ENCODE measurements at places on chromosomes 12 and 14.

DNA sequence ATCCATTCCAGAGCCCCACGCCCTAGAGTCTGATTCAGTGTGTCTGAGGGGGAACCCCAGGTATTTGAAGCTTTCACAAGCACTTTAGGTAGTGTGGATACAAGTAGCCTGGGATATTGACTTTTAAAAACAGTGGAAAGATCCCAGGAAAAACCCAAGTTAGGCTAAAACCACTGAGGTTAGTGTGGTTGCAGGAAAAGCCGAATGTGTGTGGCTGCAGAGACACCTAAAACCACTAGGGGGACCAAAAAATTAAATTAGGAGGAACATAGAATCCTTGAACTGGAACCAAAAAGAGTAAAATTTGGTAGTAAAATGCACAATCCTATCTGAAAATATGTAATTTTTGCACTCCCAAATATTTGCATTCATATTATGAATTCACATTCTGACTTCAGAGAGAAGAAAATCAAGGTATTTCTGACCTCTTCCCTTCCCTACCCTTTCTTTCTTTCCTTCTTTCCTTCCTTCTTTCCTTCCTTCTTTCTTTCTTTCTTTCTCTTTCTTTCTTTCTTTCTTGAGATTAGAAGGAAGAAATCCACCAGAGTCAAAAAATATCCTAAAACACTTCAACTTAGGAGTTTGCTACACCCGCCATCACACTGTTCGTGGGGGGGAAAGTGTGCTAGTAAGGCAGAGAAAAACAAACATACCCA is 37.8 kb downstream of the SLCO1A2 start:
- DNase-seq: no peak

- peak; percentile 42 for DNase-seq
Observed at GRCh38 chr14:50542941-50543418, 10.6 kb upstream of the MAP4K5 start.

DNA sequence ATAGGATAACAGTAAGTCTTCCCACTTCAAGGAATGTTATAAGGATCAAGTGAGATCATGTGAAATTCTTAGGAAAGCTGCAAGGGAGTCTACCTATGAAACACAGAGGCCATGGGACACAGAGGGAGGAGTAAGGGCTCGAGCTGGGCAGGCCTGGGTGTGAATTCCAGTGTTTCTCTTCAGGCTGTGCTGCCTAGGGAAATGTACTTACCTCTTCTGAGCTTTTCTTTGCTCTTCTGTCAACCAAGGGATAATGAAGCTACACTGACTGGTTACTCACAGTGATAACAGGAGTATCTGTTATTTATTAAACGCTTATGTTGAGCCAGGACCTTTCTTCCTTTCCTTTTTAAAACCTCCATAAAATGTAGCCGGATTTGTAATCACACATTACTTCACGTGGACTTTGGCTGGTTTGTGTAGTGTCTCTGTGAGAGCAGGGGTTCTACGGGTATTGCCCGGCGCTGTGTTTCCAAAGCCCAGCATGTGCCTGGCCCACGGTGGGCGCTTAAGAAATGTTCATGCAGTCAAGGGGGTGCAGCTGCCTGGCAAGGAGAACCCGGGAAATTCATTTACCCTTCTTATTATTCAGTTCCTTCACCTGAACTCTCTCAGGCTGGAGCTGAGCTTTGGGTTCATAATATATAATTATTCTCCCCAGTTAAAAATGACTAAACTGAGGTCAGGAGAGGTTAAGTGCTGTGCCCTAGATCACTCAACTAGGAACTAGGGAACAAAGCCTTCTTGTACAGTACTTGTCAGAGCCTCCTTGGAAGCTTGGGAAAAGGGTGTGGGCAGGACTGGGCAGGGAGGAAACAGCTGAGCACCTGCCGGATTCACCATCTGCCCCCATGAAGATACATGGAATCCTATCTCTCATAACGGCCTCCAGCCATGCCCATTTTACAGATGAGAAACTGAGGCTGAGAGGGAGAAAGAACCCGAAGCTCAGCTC is 214.2 kb downstream of the CACNA1C start:
- DNase-seq: no peak

GRCh38 chr12:53618275-53618674 is 7.9 kb downstream of the ATF7 start:
- no peak for DNase-seq
